Fibroblast of lung (primary cell): ENCODE measurements at places on chromosomes 5 and 9. TPM values are rescaled to one million over a fixed set of nuclear protein-coding genes. Genes with fewer than 3 reads are reported as not detected.

The IFNA21 gene
- polyA plus RNA-seq, result not detected in 2 replicates

The PRRT1B gene
- polyA plus RNA-seq, result not detected in 2 replicates

The EQTN gene
- polyA plus RNA-seq, result not detected in 2 replicates

The IFNK gene
- not detected in 2 replicates for polyA plus RNA-seq

The STPG3 gene
- not detected in 2 replicates for polyA plus RNA-seq

The GDF9 gene
- 0.07 and 0.11 TPM in 2 replicates for polyA plus RNA-seq

The IZUMO3 gene
- polyA plus RNA-seq, result not detected in 2 replicates

The HMMR gene
- polyA plus RNA-seq, result 5.6 and 25.1 TPM in 2 replicates

The LCN2 gene
- polyA plus RNA-seq, result not detected in 2 replicates

The LOX gene
- polyA plus RNA-seq, result 136 and 336 TPM in 2 replicates

The DUSP1 gene
- 121 and 291 TPM in 2 replicates for polyA plus RNA-seq

The PRLR gene
- polyA plus RNA-seq, result 0.41 and 0.45 TPM in 2 replicates

The LHX3 gene
- polyA plus RNA-seq, result not detected in 2 replicates

The HTR1A gene
- polyA plus RNA-seq, result not detected in 2 replicates

The FOXD4L4 gene
- 0.02 TPM in 1 of 2 replicates, not detected in the other for polyA plus RNA-seq

The SSBP2 gene
- polyA plus RNA-seq, result 47.5 and 63.1 TPM in 2 replicates

The PTGES gene
- 8.8 and 13.3 TPM in 2 replicates for polyA plus RNA-seq

The LRRC14B gene
- polyA plus RNA-seq, result not detected in 2 replicates

The LCN15 gene
- not detected in 2 replicates for polyA plus RNA-seq

The AP3S1 gene
- polyA plus RNA-seq, result 130 and 165 TPM in 2 replicates

The FBXO4 gene
- polyA plus RNA-seq, result 12.4 and 14.9 TPM in 2 replicates

The GRIN1 gene
- polyA plus RNA-seq, result 0.06 and 0.08 TPM in 2 replicates

The OMD gene
- 0.07 TPM in 2 replicates for polyA plus RNA-seq

The PCDHGC5 gene
- polyA plus RNA-seq, result 0.97 and 1.1 TPM in 2 replicates

The GABRA1 gene
- 0.02 TPM in 1 of 2 replicates, not detected in the other for polyA plus RNA-seq

The MYMK gene
- not detected in 2 replicates for polyA plus RNA-seq

The RFESD gene
- 2.7 TPM in 2 replicates for polyA plus RNA-seq

The CERCAM gene
- 56.9 and 90.5 TPM in 2 replicates for polyA plus RNA-seq

The MGAT4B gene
- 172 and 175 TPM in 2 replicates for polyA plus RNA-seq

The PCDH1 gene
- 0.09 and 1.6 TPM in 2 replicates for polyA plus RNA-seq

The PCDHA5 gene
- polyA plus RNA-seq, result 0.01 and 0.24 TPM in 2 replicates

The SERINC5 gene
- polyA plus RNA-seq, result 8.9 and 9.5 TPM in 2 replicates

The NIPAL4 gene
- polyA plus RNA-seq, result 0.06 and 0.07 TPM in 2 replicates

The NOXA1 gene
- 0.08 TPM in 1 of 2 replicates, not detected in the other for polyA plus RNA-seq

The SH2D3C gene
- 1.2 TPM in 1 of 2 replicates, not detected in the other for polyA plus RNA-seq

The C7 gene
- polyA plus RNA-seq, result 0.36 and 1.5 TPM in 2 replicates

The NUTM2G gene
- not detected in 2 replicates for polyA plus RNA-seq

The CDH10 gene
- 0.09 TPM in 1 of 2 replicates, not detected in the other for polyA plus RNA-seq

The LIFR gene
- polyA plus RNA-seq, result 35.7 and 43.6 TPM in 2 replicates

The AQP7 gene
- 0.05 and 0.09 TPM in 2 replicates for polyA plus RNA-seq

The SLC34A3 gene
- not detected in 2 replicates for polyA plus RNA-seq

The ZNF79 gene
- polyA plus RNA-seq, result 4.9 and 5.3 TPM in 2 replicates

The EPB41L4B gene
- polyA plus RNA-seq, result 0.56 and 1.7 TPM in 2 replicates

The SEMA6A gene
- 0.22 and 0.43 TPM in 2 replicates for polyA plus RNA-seq

The CBY3 gene
- polyA plus RNA-seq, result not detected in 2 replicates

The FGD3 gene
- polyA plus RNA-seq, result not detected in 2 replicates

The OBP2B gene
- not detected in 2 replicates for polyA plus RNA-seq

The ISL1 gene
- 0.07 TPM in 1 of 2 replicates, not detected in the other for polyA plus RNA-seq

The SPATA31C1 gene
- polyA plus RNA-seq, result not detected in 2 replicates

The PGM5 gene
- 42.6 and 65.7 TPM in 2 replicates for polyA plus RNA-seq

The NEUROG1 gene
- not detected in 2 replicates for polyA plus RNA-seq

The WHRN gene
- 0.16 and 0.35 TPM in 2 replicates for polyA plus RNA-seq

The ZNG1E gene
- 27.5 and 30.0 TPM in 2 replicates for polyA plus RNA-seq
